NCI-H774 (cell line): ENCODE measurements at places on chromosomes 1 and 21.

- DNase-seq, result no peak
These were observed 2.2 kb downstream of the ELOA start for GRCh38 chr1:23745515-23745914.

GRCh38 chr1:206066479-206067171, 13.7 kb downstream of the RHEX start:
- DNase-seq, result no peak

GRCh38 chr1:201259476-201260235, 23.6 kb upstream of the PKP1 start:
- DNase-seq, result peak; percentile 53

DNA sequence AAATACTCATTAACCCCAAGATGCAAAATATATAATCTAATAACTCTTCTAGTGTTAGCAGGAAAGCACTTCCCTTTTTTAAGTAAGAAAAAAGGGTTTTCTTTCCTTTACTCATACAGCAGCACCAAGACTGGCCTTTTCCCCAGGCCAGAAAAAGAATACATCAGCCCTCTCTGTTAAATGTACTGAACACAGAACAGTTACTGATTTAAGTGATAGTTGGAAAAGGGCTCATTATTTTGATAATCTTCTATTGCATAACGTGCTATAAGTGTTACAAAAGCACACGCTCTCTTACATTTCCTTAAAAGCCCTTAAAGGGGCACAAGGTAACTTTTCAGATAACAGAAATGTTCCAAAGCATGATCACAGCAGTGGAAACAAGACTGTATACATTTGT, 142.9 kb downstream of the TIAM1 start:
- DNase-seq, result no peak

GRCh38 chr1:48697066-48697707, 79.5 kb downstream of the BEND5 start:
- peak; percentile 62 for DNase-seq

DNA sequence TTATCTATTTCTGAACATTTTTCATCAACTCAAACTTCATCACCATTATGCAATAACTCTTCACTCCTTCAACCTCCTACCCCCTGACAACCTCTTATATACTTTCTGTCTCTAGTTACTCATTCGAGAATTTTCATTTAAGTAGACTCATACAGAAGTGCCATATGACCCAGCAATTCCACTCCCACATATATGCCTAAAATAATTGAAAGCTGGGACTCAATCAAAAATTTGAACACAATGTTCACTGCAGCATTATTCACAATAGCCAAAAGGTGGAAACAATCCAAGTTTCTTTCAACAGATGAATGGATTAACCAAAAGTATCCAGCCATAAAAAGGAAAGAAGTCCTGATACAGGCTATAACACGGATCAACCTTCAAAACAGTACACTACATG, 24.1 kb downstream of the COL11A1 start:
- no peak for DNase-seq

- no peak for DNase-seq
These were observed 16.4 kb downstream of the WDR4 start for GRCh38 chr21:42862774-42863503.

- no peak for DNase-seq
These were observed 800 bp downstream of the HIPK1 start for GRCh38 chr1:113929750-113930498.

DNA sequence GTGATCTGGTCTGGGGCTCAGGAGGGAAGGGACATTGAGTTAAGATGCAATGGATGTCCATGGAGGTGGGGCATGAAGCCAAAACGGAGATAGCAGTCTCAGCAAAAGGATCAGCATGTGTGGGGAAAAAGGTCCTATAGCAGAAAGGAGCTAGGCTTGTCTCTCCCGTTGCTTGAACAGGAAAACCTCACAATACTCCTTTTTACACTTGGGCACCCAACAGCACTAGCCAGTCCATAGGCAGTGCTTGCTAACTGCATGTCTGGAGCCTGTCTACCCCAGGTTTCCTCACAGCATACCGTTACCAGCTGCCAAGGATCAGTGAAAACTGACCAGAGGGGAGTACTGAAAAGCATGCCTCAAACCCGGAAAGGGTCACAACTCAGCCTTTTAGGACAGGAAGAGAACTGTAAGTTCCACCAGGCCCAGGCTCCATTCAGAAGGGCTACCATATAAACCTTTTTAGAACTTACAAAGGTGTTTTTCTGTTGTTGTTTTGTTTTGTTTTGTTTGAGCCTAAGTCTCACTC, 78.6 kb downstream of the JAK1 start:
- no peak for DNase-seq

DNA sequence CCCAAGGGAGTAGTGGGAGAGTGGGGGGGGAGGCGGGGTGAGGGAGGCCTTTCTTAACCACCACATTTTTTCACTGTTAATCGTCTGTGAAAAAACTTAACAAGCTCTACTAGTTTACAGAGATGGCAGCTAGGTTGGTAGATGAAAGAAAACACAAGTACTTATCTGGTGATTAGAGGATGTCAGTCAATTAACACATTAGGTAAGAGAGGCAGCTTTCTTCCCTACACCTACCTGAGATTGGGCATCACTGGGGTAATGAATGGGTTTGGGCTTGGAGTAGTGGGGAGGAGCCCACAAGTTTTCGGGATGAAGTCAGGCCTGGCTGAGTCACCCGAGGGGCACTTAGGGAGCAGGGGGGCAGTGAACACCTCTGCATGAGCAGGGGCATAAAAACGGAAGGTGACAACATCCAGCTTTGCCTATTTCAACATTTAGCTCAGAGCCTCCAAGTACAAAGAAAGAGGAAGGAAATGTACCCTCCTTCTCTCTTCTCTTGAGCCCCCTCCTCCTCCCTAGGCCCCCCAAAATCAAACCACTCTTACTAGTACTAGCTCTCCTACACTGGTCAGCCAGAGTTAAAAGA, 2.5 kb downstream of the LBR start:
- DNase-seq, result no peak
